Stimulated activated CD8-positive, alpha-beta memory T cell treated with anti-CD3 and anti-CD28 coated beads, Interleukin-15, amount 100 ng/mL, for 4 hours (primary cell): ENCODE measurements at places on chromosomes 6 and 20.

DNA sequence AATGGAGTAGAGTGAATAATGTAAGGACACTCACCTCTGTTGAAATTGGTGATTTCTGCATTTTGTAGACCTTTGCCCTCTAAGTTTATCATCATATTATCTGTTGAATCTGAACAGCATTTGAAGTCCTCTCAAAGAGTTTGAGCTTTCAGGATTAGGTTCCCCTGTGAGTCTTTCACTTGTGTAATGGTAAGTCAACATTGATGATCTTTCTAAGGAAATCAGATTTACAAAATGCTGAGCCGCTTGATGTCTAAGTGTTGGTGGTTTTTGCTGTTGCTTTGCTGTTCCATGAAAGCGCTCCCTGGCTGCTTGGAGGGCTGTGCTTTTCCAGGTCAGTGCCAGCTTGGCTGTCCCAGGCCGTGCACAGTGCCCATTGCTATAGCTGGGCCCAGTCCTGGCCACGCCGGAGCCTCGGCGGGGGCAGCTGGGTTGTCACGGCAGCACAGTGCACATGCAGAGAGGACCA lies 33.8 kb upstream of the KIF25 start:
- no peak for DNase-seq

GRCh38 chr6:80886475-80886874 lies 780.0 kb downstream of the BCKDHB start:
- no peak for DNase-seq

DNA sequence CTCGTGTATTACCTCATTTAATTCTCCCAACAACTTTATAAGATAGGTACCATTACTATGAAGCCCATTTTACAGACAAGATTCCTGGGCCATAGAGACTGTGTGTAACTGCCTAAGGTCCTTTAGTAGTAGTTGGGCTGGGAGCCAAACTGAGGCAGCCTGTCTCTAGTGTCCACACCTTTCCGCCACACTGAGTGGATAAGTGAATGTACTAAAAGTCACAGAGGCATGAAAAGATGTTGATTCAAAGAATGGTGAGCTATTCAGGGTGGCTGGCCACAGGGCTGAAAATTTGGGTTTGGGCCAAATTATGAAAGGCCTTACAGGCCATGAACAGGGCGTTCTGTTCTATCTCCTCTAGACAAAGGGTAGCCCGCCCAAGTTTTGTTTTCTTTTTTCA lies 11.0 kb downstream of the CD24 start:
- DNase-seq = no peak

GRCh38 chr6:119423996-119424395 lies 74.4 kb upstream of the MAN1A1 start:
- no peak for DNase-seq

DNA sequence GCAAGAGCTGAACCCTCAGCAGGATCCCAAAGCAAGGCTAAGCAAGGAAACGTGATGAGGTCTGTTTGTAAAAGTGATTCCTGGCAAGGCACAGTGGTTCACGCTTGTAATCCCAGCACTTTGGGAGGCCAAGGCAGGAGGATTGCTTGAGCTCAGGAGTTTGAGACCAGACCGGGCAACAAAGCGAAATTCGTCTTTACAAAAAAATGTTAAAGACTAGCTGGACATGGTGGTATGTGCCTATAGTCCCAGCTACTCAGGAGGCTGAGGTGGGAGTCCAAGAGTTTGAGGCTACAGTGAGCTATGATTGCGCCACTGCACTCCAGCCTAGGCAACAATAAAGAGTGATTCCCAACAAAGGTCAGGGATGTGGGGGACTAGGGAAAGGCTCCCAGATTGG lies 4.1 kb upstream of the XKR7 start:
- no peak for DNase-seq
